ENCODE measurements at places on chromosomes 16 and 17.

- DNase-seq, result no peak
Observed at GRCh38 chr17:31580316-31580705, 188.8 kb downstream of the RAB11FIP4 start.

DNA sequence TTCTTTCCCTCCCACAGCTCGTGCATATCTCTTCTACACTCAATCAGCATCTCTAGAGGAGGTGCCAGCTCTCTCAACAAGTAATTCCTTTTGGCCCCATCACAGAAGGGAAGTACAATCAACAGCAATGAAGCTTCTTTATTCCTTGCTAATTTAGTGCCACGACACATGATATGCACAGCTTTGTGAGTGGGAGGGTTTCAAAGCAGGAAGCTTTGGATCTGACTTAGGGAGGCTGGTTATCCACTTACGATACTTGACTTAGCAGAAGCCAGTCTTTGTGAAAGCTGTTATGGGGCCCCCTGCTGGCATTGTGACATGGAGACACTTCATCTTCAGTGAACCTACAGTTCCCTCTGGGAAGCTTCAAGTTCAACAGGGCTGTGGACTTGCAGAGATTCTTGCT lies 81.0 kb downstream of the TMEM100 start:
- peak; percentile 18 for DNase-seq

GRCh38 chr16:4042581-4042980 lies 73.7 kb downstream of the ADCY9 start:
- DNase-seq, result no peak

- no peak for DNase-seq
Observed at GRCh38 chr17:41256291-41256685, 1.1 kb downstream of the KRTAP9-9 start.

- DNase-seq, result no peak
Observed at GRCh38 chr17:563616-564015, 151.0 kb downstream of the VPS53 start.

DNA sequence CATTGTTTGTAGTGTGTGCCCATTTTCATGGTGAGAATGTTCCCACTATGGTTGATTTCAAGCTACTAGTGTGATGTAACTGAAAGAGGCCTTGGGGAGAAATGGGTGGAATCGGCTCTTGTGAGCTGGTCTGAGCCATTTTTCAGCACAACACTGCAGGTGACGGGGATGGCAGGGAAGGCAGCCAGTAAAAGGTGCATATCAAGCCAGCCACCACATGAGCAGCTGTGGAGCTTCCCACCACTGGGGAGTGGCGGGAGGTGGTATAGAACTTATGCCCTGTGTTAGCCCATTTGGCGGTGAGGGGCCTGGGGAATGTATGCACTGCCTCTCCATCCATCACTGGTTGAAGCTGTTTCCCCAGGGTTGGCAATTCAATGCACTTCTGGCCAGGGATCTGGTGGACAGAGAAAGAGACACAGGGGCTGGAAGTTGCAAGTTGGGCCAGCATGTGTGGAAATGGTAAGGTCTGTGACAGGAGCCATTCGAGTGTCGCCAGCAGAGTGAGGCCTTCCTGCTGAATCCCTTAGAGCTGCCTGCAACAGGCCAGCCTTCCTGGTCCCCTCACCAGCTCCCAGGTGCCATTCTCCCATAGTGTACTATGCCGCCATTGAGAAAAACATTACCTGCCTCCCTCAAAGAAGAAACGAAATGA lies 31.7 kb upstream of the BRD7 start:
- DNase-seq, result no peak

- no peak for DNase-seq
Observed at GRCh38 chr16:15057681-15058417, 2.0 kb upstream of the NTAN1 start.

- DNase-seq, result no peak
Observed at GRCh38 chr17:43309505-43310332, 75.9 kb upstream of the RNU2-1 start.

DNA sequence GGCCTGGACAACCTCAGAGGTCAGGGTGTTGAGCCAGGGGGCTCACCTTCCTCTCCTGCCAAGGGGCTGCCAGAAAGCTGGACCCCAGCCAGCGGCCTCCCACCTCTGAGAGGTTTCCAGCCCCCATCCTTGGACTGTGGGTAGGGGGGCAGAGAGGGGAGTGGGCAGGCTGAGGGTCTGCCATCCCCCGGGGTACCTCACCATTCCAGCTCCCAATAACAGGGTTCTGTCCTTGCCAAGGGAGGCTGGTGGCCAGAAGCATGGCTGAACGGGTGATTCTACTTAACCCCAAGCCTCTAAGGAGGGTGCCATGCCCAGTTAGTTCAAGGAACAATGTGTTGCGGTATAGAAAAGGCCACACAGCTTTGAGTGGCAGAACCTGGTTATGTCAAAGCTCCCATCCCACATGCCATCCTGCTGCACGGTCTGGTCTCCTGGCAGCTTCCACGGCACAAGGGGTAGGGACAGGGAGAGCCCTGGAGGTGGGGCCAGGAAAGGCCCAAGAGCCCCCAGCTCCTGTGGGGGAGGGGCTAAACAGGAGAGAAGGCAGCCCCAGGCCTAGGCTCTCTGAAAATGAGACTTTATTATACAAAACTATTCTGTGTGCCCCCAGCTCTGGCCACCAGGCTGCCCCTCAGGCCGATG lies 19.8 kb downstream of the B9D1 start:
- no peak for DNase-seq

DNA sequence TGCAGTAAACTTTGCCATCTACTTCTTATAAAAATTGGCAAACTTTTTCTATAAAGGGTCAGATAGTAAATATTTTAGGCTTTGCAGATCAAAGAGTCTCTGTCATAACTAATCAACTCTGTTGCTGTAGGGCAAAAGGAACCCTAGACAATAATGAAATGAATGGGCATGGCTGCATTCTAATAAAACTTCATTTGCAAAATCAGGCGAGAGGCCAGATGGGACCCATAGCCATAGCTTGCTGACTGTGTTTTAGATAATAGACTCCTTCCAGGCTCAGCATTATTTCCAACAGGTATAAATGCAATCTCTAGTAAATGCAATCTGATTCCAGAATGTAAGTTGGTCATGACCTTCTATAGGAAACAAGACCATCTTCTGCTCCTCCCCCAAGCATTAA lies 490.7 kb downstream of the TOX3 start:
- DNase-seq, result no peak

GRCh38 chr17:82108496-82108945 lies 10.5 kb upstream of the FASN start:
- no peak for DNase-seq

GRCh38 chr17:76554131-76554530 lies 14.3 kb downstream of the PRCD start:
- no peak for DNase-seq

GRCh38 chr16:58807276-58807675 lies 73.2 kb upstream of the GOT2 start:
- DNase-seq, result no peak

DNA sequence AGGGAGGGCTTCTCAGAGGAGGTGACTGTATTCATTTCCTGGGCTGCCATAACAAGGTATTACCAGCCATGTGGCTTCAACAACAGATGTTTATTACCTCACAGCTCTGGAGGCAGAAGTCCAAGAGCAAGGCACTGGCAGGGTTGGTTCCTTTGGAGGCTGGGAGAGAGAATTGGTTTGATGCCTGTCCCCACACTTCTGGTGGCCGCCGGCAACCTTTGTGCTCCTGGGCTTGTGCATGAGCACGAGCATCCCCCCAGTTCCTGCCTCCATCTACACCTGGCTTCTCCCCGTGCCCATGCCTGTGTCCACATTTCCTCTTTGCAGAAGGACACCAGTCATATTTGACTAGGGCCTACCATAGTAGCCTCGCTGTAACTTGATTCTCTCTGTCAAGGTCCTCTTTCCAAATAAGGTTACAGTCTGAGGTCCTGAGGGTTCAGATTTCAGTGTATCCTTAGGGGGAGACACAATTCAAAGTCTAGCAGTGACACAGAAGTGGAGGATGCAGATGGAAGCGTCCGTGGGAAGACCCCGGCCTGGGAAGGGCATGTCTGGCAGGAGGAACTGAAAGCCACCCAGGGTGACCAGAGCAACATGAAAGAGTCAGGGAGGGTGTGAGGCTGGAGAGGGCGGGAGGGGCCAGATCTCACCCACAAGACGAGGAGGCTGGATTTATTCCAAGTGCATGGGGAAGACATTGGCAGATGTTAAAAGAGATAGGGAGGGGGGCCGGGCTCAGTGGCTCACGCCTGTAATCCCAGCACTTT lies 188.2 kb upstream of the HSBP1 start:
- DNase-seq, result no peak

DNA sequence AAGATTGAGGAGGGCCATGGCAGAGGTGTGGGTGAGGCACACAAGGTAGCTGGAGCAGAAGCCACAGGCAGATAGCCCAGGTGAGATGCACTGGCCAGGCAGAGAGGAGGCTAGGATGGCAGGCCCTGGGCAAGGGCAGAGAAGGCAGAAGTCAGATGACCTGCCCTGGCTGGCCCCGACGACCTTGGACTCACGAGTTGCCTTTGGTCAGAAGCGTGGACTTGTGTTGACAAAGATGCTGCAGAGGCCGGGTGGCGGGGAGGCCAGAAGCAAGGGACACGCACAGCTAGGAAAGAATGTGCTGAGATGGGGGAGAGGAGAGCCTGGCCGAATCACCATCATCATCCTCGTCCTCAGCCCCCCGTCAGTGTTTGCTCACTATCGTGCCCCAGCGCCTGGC lies 123.7 kb downstream of the RBFOX3 start:
- DNase-seq, result no peak

DNA sequence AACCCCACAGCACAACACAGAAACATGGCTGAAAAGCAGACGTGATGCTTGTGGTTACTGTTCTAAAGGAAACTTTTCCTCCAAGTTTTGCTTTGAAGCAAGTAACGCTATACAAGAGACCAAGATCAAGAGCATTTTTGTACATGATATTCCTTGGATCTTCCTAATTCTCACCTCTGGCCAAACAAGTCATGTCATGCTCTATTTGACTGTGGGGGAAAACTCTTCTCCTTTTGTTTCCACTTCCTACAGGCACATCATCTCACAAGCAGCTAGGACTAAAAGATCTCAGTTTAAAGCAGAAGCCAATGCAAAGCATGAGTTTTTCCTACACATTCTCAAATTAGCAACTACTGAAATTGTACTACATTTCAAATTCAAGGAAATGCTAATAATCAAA lies 50.7 kb downstream of the CFDP1 start:
- no peak for DNase-seq

DNA sequence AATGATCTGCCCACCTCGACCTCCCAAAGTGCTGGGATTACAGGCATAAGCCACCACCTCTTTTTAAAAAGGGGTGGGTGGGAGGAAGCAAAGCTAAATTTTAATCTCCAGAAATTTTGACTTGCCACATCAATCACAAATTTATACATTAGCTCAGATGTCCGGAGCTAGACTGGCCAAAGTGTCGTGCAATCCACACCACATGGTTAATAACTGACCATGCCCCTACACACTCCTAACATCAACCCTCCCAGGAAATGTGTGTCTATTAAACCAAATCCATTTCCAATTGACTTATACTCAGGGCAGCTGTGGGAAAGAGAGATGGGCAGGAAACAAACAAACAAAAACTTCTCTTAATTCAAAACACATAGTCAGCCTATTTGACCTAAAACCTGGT lies 29.9 kb downstream of the SMURF2 start:
- no peak for DNase-seq

- DNase-seq, result no peak
Observed at GRCh38 chr17:2613089-2613808, 19.8 kb downstream of the PAFAH1B1 start.

DNA sequence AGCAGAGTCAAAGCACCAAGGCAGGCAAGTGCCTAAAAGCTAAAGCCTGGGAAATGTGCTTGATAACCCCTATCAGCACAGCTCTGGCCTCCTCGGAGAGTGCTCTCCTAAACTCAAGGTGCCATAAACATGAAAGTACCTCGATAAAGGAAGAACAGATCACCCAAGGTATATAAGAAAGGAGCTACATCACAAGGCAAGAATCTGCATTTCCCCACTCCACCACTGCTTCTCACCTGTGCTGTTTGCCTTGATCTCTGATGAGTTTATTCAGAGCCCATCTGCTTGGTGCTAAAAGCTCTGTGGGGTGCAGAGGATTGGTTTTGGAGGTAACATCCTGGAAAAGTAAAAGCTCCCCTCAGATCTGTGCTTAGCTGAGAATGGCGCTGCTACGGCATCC lies 449.5 kb upstream of the CDH5 start:
- DNase-seq, result no peak

DNA sequence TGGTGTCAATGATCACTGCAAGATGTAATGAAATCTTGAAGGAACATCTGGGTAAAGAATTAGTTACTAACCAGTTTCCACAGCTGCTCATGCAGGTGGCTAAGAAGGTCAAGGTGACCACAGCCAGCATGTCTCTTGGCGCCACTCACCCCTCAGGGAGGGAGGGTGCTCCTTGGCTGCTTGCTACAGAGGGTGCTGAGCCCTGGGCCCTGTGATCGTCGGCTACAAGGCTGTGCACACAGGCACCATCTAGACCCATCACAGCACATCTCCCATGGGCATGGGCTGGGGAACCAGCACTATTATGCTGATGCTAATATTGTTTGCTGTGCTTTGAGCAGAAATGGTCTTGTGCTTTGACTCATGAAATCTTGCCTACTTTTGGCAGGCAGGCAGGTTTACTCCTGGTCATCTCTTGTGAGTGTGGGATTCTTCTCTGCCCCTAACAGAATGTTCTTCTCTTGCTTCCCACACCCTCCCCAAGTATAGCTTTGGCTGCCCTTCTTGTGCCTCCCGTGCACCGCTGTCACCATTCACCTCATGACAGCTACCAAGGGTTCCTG lies 36.4 kb downstream of the TXNDC11 start:
- no peak for DNase-seq

- DNase-seq, result no peak
Observed at GRCh38 chr17:7636163-7636562, 6.2 kb downstream of the SHBG start.

DNA sequence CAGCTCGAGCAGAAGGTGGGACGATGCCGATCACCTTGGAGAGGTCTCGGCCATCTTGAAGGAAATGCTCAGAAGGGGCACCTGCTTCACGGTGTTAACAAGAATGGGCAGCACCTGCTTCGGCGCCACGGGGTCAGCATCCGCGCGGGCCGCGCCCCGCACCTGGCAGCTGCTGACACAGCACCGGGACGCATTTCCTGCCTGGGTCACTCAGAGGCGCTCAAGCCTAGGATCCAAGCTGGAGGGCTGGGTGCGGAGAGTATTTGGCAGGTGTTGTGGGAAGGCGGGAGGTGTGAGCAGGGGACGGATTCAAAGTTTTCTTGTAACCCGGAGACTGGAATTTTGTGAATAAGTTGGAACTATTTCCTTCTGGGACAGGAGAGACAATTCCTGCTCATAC lies 39.3 kb upstream of the AKTIP start:
- no peak for DNase-seq
